Suppressor macrophage treated with lipopolysaccharide for 4 hours (primary cell): ENCODE measurements at places on chromosomes 2 and 18.

DNA sequence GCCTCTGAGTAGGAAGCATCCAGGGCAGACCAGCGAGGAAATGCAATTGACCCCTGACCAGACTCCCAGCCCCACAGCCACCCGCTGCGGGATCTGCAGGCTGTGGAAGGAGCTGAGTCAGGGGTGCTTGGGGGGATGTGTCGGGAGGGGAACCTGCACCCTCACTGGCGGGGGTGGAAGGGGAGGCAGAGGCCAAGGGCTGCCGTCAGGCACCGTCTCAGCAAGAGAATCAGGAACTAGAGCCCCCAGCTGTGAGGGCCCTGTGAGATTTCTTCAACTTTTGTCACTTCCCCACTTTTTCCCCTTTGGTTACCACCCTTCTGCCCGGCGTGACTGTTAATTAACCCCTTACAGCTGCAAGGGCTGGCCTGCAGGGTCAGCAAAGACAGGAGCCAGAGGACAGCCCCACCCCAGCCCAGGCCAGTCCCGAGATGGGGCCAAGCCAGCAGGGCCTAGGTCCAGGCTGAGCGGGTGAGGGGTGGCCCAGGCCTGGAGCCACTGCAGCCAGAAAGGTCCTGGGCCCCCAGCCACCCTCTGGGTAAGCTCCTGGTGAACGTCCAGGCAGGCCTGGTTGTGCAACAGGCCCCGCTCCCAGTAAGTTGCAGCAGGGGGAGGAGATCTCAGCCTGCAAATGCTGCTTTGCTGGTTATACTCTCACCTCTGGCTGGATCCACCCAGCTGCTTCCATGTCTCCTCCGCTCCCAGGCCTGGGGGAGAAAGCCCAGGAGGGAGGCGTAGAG, 147.0 kb upstream of the ID2 start:
- DNase-seq, result peak; percentile 92

GRCh38 chr2:206432193-206433082, 10.9 kb upstream of the ADAM23 start:
- no peak for DNase-seq

DNA sequence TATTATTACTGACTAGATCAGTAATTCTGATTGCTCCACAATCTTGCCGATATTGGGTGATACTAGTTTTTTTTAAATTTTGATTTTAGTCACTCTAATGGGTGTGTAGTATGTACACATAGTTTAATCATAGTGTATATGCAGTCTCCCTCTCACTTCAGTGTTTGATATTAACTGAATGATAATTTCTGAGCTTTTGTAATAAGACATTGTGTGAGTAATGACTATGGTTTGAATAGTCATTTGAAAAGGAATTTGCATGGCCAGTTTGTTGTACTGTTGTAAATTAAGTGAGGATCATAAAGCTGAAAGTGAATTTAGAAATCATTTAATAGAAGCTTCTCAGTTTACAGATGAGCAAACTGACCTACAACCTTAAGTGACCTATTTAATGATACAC, 33.4 kb downstream of the USP14 start:
- no peak for DNase-seq

- no peak for DNase-seq
These were observed 369.0 kb downstream of the CBLN2 start for GRCh38 chr18:72174972-72175649.

DNA sequence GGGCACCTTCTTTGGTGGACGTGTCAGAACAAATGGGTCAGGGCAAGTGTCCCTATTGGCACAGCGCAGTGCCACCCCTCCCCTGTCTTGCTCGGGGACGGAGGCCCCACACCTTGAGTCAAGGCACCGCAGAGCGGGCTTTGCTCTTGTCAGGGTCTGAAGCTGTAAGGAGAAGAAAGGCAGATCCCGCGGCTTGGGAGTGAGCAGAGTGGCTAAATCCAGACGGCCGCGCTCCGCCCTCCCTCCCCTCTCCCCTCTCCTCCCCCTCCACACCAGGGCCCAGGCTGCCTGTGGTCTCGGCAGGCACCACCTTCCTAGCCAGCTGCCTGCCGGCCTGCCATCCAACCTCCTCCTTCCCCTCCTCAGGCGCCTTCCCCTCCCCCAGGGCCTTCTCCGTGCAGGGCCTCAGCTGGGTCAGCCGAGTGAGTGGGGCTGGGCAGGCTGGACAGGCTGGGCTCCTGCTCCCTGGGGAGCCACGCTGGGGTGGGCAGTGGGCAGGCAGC, 25.8 kb downstream of the SPEG start:
- DNase-seq, result no peak

GRCh38 chr2:160317181-160318099, 117.4 kb upstream of the ITGB6 start:
- DNase-seq, result peak; percentile 91

GRCh38 chr2:201904538-201905420, 98.4 kb downstream of the CDK15 start:
- DNase-seq, result no peak

DNA sequence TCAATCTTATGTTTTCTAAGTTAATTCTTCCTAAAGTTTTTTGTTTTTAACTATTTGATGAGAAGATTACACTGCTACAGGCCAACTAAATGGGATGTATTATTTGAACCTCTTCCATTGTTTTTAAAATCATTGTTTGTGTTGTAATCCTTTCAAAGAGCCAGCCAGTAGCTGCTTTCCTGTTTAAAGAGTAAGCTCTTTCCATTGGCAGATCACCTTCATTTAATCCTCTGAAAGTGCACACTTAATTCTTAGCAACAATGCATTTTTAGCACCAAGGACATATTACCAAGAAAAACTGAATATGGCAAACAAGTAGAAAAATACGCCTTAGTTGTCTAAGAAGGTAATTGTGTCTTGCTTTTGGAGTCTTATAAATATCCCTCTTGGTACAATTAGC, 54.0 kb downstream of the MEIS1 start:
- no peak for DNase-seq

- DNase-seq, result no peak
These were observed 24.4 kb downstream of the LRRFIP1 start for GRCh38 chr2:237651761-237652160.

DNA sequence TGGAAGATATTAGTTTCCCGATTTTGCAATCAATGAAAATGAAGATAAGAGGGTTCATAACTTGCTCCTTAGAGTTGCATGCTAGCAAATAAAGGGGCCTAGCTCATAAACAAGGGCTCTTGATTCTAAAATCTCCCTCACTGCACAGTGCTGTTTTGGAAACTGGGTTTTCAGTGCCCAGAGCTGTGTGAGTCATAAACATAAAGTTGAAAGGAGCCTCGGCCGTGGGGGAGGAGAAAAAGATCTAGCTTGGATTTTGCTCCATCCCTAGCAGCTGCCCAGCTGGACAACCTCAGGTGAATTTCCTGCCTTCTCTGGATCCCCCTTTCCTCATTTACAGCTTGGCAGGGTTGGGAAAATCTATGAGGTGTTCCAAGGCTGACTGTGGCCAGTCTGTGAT, 42.5 kb downstream of the LYPD1 start:
- no peak for DNase-seq

DNA sequence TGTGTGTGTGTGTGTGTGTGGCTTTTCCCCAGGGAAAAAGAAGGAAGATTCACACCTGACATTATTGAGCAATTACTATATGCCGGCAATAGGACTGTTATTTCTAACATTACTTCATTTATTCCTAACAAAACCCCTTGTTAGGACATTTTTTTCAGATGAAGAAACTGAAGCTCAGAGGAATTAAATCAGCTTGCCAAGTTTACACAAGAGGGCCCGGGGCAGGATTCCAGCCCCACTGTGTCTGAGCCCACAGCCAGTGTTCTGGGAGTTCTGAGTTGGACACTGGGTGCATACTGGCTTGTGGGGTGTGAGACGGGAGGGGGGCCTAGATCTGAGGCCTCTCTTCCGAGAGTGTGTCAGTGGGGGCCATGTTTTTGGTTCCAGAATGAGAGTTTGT, 9.9 kb downstream of the TOGARAM2 start:
- DNase-seq, result no peak

DNA sequence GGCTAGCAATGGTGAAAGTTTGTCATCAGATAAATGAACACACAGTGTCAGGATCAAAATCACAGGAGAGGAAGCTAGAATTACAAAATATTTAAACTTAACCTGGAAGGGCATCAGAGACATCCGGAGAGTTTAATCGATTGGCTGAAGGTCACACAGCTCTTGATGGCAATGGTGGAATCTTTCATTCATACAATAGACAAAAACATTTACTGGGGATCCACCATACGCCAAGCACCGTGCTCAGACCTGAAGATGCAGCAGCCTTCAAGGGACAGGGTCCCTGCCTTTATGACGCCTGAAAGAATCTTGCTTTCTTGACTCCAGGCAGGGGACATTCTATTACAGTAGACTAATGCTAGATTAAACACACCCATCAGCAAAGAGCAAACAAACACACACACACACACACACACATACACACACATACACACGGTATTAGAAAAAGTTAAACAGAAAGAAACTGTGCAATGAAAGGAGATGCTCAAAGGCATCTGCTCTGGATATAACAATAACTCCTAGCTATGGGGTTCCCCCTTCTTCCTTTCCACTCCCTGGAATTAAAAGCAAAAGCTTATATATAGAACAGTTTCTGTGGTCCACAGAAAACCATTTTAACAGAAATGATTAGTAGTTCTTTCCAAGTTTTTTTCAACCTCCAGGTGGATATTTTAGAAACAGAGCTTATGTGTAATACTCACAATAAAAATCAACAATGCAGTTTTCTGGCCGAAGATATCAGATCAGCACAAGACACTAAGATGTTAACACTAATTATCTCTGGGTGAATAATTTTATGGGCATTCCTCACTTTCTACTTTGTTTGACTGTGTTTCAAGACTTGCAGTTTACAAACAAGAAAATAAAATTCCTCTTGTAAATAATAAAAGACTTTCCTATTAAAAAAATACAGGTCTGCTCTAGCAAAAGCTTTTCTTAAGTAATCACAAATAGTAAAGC, 151.7 kb downstream of the ANKRD44 start:
- DNase-seq, result no peak

DNA sequence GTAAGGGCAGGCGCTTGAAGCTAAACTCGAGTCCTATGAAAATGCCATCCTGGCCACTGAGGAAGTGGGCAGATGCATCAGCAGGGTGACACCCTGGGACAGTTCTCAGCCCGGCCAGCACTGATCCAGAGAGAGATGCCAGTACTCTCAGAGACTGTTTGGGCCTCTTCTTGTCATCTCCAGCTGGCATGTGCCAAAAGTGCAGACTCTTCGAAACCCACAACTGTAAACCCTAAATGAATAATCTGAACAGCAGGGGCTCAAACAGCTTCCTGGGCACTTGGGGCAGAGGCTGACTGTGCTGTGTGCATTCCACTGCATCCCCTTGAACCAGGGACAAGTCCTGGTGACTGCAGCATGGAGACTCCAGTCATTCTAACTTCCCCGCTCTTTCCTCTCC, 204.2 kb upstream of the SMAD2 start:
- no peak for DNase-seq

GRCh38 chr2:100446696-100447095, 23.6 kb upstream of the NMS start:
- no peak for DNase-seq

- no peak for DNase-seq
These were observed 117.4 kb downstream of the HDAC4 start for GRCh38 chr2:239283288-239283945.

DNA sequence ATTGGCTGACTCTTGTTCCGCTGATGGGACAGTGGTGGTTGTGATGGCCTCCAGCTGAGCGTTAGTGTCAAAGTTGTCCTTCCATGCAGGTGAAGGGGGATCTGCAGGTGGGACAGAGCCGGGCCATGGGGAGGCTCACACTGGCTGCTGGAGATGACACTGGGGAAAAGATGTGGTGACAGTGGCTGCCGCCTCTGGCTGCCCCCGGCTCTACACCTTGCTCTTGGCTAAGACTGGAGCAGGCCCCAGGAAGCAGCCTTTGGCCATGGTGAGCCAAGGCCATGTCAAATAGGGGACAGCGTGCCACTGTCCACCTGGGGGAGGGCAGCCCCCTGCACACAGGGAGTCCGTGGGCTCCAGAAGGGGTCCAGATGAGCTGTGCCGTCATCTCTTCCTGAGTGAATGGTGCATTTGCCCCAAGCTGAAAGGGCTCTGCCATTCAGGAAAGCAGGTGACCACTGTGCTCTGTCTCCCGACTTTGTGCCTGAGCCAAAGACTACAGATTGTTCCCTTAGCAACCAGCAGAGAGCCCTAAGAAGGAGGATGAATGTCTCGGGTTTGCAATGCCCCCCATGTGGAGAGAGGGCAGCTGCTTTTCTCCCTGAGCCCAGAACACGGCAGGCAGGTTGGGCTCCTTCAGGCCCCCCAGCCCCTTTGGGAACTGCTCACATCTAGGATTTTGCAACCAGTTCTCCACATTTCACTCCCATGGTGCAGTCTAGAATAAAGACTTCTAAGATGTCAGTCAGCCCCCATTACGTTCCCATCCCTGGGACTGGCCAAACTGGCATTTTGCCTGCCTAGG, 79.1 kb upstream of the BCL2L11 start:
- no peak for DNase-seq

- DNase-seq, result no peak
These were observed 105.3 kb upstream of the CXCR4 start for GRCh38 chr2:136223274-136223673.

DNA sequence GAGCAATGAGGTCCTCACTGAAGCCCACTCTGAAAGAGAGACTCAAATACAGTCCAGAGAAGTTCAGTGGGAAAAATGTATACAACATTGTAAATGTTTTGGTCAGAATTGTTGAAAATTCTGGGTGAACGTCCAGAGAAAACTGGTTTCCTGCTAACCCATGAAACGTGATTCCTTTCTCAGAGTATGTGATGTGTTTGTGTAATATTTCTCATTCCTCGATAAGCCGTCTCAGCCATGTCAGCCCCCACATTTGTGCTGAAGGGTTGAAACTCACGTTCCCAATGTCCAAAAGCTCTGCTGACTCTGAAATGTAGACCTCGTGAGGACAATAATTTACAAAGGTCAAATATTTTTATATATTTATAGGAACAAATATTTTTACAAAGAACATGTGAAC, 51.6 kb downstream of the BMP10 start:
- no peak for DNase-seq
